Prostate gland (tissue), 2 donors: ENCODE measurements at places on chromosomes 1 and 21. TPM values are rescaled to one million over a fixed set of nuclear protein-coding genes. Genes with fewer than 3 reads are reported as not detected.
A peak's percentile ranks its signal among the peaks of the same experiment; 100 is the strongest.

DNA sequence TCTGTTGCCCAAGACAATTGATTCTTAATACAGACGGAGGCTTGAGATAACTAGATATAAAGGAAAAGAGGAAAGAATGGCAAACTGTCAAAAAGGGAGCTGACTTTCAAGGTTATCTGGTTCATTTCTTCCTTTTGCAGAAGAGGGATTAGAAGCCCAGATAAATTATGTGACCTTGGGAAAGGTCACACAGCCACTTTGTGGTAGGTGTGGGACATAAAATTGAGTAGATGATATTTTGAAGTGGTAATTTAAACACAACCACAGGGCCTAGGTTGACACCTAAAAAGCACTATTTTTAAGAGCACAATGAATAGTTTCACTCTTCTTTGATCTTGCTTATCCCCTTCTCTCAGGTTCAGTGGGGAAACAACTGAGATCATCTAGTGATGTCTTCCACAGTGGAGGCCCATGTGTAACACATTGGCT lies 16.9 kb upstream of the KIAA0040 start:
- DNase-seq, result no peak

- no peak for DNase-seq
Observed at GRCh38 chr1:170620164-170620563, 43.8 kb upstream of the PRRX1 start.

DNA sequence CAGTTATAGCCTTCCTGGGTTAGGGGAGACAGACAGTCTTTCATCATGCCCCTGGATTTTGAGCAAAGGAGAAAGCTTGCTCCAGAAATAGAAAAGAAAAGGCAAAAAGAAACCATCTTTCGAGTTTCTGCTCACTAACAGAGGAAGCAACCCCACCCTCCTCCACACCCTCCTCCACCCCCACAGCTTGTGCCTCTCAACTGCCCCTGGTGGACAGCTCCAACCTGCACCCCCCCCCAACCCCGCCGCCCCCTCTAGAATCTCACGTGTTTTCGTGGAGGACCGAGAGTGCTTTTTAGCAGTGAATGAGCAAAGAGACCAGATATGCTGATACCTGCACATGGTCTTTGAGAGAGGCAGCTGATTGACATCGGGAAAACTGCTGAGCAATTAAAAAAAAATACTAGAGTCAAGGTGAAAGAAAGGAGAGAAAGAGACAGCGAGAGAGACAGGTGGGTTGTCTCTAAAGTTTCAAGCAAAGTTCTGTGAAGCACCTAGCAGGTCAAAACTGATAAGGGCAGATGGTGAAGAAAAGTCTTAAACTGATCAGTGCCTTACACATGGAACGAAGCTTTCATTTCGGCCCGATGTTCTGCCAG lies 358.3 kb downstream of the KIF26B start:
- no peak for DNase-seq

GRCh38 chr1:72648465-72648864 lies 366.1 kb upstream of the NEGR1 start:
- DNase-seq, result no peak

DNA sequence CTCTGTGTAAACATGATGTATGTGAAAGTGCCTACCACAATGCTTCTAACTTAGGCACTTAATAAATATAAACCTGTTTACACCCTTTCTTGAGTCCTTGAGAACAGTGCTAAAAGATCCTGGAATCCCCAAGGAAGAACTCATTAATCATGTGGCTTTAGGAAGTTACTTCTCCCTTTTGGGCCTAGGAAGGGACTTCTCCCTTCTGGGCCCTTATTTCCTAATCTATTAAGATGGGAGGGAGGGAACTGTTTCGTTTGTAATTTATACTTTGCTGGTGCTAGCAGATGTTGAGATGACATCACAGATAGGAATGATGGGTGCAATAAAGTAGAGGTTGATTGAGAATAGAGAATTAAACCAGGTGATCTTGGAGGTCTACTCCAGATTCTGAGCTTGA lies 1.2 kb downstream of the BTF3L4 start:
- DNase-seq, result no peak

DNA sequence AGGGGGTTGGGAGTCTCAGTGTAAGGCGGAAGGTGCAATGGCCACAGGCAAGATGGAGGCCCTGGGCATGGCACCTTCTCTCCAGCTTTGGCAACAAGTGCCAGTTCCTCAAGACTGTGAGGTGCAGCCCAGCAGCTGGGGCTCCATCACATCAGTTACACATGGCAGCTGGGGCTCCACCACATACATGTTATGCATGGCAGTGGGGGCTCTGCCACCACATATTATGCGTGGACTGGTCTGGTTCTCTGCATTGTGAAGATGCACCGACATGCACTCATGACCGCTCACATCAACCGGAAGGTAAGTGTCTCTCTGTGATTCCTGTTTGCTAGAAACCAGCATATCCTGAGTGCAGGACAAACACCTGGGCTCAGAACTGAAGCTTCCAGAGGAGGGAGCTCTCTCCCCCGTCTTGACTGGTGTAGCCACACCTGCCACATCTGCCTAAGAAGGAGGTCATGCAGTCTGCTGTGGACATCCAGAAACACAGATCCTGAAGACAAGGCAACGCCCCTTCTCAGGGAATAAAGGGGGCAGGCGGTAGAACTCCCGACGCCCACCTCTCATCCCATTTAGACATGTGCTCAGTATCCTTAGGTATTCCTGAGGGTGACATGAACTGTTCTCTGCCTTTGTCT lies 104.1 kb upstream of the TMPRSS2 start:
- DNase-seq, result peak; percentile 72

DNA sequence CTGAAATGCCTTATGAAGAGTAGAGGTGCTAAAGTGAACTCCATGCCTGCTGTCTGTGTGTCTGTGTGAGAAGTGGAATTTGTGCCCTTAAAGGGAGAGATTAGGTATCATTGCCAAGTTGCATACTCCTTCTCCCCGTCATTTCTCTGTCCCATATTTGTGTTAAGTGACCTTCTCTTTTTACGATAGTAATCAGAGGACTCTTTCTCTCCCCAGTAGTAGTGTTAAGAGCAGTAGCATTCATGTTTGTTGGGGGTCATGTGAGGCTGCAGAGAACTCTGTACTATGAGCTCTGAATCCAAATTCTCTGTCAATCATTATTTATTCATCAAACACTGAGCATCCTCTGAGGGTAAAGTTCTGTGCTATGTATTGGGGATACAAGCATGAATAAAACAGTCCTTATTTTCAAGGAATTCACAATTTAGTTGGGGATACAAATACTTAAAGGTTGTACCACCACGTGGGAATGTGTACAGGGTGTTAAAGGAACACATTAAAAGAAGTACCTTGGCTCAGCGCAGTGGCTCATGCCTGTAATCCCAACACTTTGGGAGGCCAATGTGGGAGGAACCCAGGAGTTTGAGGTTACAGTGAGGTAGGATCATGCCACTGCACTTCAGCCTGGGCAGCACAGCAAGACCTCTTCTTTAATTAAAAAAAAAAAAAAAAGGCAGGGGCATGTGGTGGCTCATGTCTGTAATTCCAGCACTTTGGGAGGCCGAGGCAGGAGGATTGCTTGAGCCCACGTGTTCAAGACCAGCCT lies 24.8 kb upstream of the KCNQ4 start:
- no peak for DNase-seq

GRCh38 chr1:235455097-235455496 lies 49.2 kb downstream of the B3GALNT2 start:
- DNase-seq, result no peak

- no peak for DNase-seq
Observed at GRCh38 chr1:89260566-89261255, 11.9 kb downstream of the GBP5 start.

DNA sequence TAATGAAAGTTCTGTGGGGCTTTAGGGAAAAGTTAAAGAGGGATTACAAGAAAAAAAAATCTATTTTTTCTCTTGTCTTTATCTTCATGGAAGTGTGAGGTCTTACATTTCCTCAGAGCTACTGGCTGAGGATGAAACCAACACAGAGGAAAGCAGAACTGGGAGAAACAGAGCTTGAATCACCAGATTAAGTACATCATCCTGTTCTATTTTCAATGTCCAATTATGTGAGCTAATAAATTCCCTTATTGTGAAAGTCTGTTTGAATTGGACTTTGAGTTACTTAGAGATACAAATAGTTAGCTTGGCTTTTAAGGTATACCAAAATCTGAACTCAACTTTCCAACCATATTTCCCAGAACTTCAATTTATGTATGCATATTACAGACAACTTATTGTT lies 69.2 kb downstream of the LPGAT1 start:
- no peak for DNase-seq

DNA sequence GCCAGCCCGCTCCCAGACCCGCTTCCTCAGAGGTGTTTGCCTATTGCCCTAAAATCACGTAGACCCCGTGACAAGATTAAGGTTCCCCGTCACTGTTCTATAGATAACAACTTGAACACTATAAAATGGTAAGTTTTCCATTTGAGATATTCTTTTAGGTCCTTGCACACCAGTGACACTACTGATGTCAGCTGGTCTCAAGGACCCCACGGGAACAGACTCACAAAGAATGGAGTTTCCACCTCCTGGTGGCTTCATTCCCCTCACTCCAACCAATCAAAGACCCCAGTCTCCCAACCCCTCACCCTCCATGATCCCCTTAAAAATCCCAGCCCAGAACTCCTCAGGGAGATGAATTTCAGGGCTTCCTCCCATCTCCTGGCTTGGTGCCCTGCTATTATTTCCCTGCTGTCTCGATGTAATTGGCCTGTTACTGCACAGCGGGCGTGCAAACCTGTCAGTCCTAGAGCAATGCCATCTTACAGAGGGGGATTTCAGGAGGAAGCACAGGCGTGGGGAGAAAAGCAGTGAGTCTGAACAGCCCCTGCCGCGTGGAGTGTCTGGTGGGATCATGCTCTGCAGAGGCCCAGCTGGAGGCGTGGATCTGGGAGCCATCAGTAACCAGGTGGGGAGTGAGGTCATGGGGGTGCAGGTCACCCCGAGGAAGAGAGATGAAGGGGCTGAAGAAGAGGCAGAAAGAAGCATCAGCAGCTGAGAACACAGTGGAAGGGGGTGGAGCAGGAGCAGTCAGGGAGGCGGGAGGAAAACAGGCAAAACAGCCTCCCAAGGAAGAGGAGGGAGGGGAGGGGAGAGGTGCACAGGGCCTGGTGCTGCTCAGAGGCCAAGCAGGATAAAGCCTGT lies 35.1 kb upstream of the LBR start:
- DNase-seq, result no peak

GRCh38 chr1:172929006-172929405 lies 121.7 kb downstream of the TNFSF18 start:
- DNase-seq, result no peak

GRCh38 chr1:35080171-35080854 lies 1.1 kb downstream of the ZMYM1 start:
- DNase-seq, result no peak

- peak; percentile 85 for DNase-seq
Observed at GRCh38 chr1:181112071-181112929, 23.8 kb downstream of the IER5 start.

- DNase-seq, result no peak
Observed at GRCh38 chr1:180908074-180908765, 4.5 kb upstream of the KIAA1614 start.

GRCh38 chr1:51314974-51315373 lies 15.4 kb downstream of the TTC39A start:
- DNase-seq, result peak; percentile 85

DNA sequence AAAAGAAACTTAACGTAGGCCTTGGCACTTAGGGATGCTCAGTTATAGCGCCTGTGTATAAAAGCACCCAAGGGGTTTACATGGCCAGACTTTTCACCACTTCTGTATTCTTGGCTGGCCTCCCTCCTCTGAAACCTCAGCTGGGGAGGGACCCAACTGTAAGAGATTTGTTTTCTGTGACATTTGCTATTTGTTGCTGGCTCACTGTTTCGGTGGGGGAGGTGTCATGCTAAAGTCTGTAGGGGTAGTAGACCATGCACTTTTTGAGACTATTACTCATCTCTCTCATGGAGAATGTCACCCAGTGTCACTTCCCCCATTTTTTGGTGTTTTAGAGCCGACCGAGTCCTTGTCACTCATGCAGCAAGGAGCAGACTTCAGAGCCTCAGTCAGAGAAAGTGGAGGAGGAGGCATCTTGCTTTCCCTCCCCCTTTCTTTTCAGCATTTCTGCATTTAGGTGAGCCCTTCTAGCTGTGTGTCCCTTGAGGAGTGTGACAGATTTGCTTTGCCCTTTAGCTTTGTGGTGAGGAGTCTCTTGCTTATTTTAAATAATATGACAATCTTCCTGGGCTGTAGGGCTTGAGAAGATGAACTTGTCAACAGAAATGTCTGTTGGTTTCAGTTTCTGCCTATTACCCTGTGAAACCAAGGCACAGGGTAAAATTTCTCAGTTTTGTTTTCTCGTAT lies 160.1 kb downstream of the FASLG start:
- no peak for DNase-seq

GRCh38 chr1:214621236-214621635 lies 18.2 kb downstream of the CENPF start:
- no peak for DNase-seq

- no peak for DNase-seq
Observed at GRCh38 chr1:47216278-47217059, 15.6 kb downstream of the TAL1 start.

- no peak for DNase-seq
Observed at GRCh38 chr1:232057217-232057895, 430.8 kb downstream of the DISC1 start.

DNA sequence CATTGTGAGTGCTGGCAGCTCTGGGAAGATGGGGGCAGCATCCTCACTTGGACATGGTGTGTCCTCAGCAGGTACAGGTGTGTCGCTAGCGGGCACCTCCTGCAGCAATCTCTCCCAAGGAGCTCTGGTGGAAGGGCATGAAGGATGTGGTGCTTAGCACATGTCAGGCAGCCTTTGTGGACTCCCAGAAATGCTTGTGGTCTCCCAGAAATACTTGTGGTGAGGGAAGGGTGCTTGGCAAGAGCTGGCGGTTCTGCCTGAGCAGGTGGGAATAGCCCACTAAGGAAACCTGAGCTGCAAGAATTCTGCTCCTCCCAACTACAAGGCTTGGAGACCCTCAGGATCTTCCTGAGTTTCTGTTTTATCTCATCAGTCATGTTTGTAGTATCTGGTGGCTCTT lies 371.6 kb downstream of the PRDM2 start:
- DNase-seq, result no peak

- no peak for DNase-seq
Observed at GRCh38 chr1:201783572-201783971, 45.4 kb upstream of the IPO9 start.

TPRG1L gene
- 26.4 TPM for total RNA-seq

MRPL55 gene
- 120 TPM for total RNA-seq

CCDC17 gene
- total RNA-seq, result 1.3 TPM

SLC27A3 gene
- total RNA-seq, result 30.9 TPM

OR2L8 gene
- 2.4 TPM for total RNA-seq

FCER1A gene
- 1.3 TPM for total RNA-seq

SPRR3 gene
- total RNA-seq, result not detected

PLD5 gene
- 1.0 TPM for total RNA-seq

NEGR1 gene
- total RNA-seq, result 2.3 TPM

IL20 gene
- total RNA-seq, result not detected

TMEM125 gene
- total RNA-seq, result 18.3 TPM

GABRD gene
- total RNA-seq, result 0.32 TPM

AIM2 gene
- not detected for total RNA-seq

FAM163A gene
- total RNA-seq, result 1.1 TPM

TUFT1 gene
- 29.0 TPM for total RNA-seq

SLC5A9 gene
- not detected for total RNA-seq

TAS1R1 gene
- total RNA-seq, result 1.5 TPM
